ENCODE measurements at places on chromosomes 11 and 22.
A peak's percentile ranks its signal among the peaks of the same experiment; 100 is the strongest.

DNA sequence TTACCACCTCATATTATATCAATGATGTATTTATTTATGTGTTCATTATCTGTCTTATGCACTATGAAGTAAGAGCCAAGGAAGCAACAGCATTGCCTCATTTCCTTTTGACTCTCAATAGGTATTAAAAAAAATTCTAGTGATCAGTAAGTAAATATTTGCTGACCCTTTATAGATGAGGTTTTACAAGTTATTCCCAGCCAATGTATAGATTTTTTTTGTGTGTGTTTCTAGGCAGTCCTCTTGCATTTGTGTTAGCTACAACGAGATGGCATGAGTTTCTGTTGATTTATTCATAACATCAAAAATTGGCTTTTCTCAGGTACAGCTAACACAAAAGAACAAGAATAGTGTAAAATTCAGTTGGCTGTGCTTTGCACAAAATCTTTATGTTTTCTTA is 4.7 kb downstream of the OR1S2 start:
- DNase-seq = no peak

GRCh38 chr11:116217441-116217840 is 555.3 kb downstream of the BUD13 start:
- no peak for DNase-seq

DNA sequence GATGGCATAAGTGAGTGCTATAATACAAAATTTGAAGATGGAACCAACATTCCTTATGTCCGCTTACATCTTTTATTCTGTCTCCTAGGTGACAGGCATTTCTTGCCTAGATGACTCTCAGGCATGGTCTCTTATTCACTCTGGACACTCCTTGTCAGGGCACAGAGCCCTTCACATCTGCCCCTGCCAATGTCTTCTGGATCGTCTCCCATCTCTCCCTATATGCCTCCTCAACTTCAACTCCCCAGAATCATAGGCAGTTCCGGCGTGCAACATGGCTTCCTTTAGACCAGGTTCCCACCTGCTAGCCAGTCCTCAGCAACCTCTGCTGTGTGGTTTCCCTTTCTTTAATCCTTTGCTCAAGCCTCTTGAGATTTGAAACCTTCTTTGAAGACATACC is 300.9 kb downstream of the TENM4 start:
- no peak for DNase-seq

DNA sequence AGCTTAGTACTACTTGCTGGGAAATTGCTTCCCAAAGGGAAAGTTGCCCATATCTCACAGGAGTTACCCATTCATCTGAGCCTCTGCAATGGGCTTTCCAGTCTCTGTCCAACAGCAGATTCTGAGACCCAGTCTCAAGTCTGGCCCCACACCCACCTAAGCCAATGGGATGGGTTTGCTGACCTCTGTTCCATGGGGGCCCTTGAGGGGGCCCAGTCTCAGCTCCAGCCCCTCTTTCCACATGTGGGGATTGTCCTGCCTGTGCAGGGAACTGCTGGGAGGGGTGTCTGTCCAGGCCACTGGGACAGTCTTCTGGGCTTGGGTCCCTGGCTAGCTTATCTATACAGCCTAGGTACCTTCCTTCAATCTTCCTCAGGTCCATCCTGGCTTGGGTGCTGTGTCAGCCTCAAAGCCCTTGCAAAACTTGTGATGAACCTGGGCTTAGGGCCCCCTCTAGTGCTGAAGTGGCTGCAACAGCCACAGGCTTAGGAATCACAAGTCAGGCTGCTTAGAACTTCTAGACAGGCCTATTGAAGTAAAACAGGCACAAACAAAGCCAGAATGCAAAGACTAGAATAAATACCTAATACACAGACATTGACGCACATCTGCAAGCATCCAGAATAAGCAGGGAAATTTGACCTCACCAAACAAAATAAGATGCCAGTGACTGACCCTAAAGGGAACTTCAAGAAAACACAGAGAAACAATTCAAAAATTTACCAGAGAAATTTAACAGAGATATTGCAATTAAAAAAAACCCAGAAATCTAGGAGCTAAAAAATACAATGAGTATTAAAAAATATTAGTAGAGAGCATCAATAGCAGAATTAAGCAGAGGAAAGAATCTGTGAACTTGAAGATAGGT is 11.7 kb upstream of the PATL1 start:
- DNase-seq = peak; percentile 27

GRCh38 chr11:132154781-132155180 is 784.4 kb downstream of the NTM start:
- DNase-seq = no peak

Data from T follicular helper cell (primary cell).